A549 treated with CpdA at 1 μM for 4 hours (cell line): ENCODE measurements at places on chromosomes 5 and 9. TPM values are rescaled to one million over a fixed set of nuclear protein-coding genes. Genes with fewer than 3 reads are reported as not detected.

The CCDC192 gene
- not detected in 5 replicates for total RNA-seq

The ZNF483 gene
- 0.53 to 0.85 TPM (median 0.69 TPM) in 5 replicates for total RNA-seq

The FOXD4L4 gene
- total RNA-seq = 0.08 TPM in 2 of 5 replicates, not detected in the others

The NUDT2 gene
- 22.5 to 27.6 TPM (median 24.8 TPM) in 5 replicates for total RNA-seq

The LPAR1 gene
- 10.7 to 12.1 TPM (median 11.3 TPM) in 5 replicates for total RNA-seq

The ZNF366 gene
- total RNA-seq = not detected in 5 replicates

The SLC9A3 gene
- 2.1 to 2.5 TPM (median 2.4 TPM) in 5 replicates for total RNA-seq

The PRDM9 gene
- not detected in 5 replicates for total RNA-seq

The PCDHA10 gene
- total RNA-seq = 0.01 to 0.02 TPM in 2 of 5 replicates, not detected in the others

The IL4 gene
- not detected in 5 replicates for total RNA-seq

The FIBCD1 gene
- 9.2 to 14.4 TPM (median 12.4 TPM) in 5 replicates for total RNA-seq

The CRB2 gene
- total RNA-seq = 0.05 to 0.09 TPM (median 0.06 TPM) in 5 replicates

The PCA3 gene
- not detected in 5 replicates for total RNA-seq

The GALNT10 gene
- 63.1 to 84.2 TPM (median 82.8 TPM) in 5 replicates for total RNA-seq

The PCDHA7 gene
- 0.08 to 0.22 TPM (median 0.13 TPM) in 5 replicates for total RNA-seq

The PCDHGC5 gene
- total RNA-seq = 0.05 TPM in 1 of 5 replicates, not detected in the others

The LHX3 gene
- total RNA-seq = 0.08 to 0.12 TPM (median 0.09 TPM) in 4 of 5 replicates, not detected in the other

The C1QTNF3 gene
- total RNA-seq = 0.15 to 0.22 TPM (median 0.15 TPM) in 3 of 5 replicates, not detected in the others

The NDUFB6 gene
- 103 to 119 TPM (median 109 TPM) in 5 replicates for total RNA-seq

The ANKRD20A1 gene
- 0.28 to 1.9 TPM (median 0.84 TPM) in 5 replicates for total RNA-seq

The MARVELD2 gene
- 2.1 to 3.4 TPM (median 2.5 TPM) in 5 replicates for total RNA-seq

The EQTN gene
- not detected in 5 replicates for total RNA-seq

The CBY3 gene
- total RNA-seq = not detected in 5 replicates

The GPRIN1 gene
- 7.1 to 9.4 TPM (median 9.1 TPM) in 5 replicates for total RNA-seq

The UGT3A1 gene
- not detected in 5 replicates for total RNA-seq

The DDX31 gene
- 27.0 to 32.2 TPM (median 28.1 TPM) in 5 replicates for total RNA-seq

The KIF24 gene
- total RNA-seq = 3.4 to 3.8 TPM (median 3.6 TPM) in 5 replicates

The ENDOG gene
- total RNA-seq = 13.5 to 31.4 TPM (median 28.3 TPM) in 5 replicates
